ENCODE measurements at places on chromosomes 7 and 10. TPM values are rescaled to one million over a fixed set of nuclear protein-coding genes. Genes with fewer than 3 reads are reported as not detected.

DNA sequence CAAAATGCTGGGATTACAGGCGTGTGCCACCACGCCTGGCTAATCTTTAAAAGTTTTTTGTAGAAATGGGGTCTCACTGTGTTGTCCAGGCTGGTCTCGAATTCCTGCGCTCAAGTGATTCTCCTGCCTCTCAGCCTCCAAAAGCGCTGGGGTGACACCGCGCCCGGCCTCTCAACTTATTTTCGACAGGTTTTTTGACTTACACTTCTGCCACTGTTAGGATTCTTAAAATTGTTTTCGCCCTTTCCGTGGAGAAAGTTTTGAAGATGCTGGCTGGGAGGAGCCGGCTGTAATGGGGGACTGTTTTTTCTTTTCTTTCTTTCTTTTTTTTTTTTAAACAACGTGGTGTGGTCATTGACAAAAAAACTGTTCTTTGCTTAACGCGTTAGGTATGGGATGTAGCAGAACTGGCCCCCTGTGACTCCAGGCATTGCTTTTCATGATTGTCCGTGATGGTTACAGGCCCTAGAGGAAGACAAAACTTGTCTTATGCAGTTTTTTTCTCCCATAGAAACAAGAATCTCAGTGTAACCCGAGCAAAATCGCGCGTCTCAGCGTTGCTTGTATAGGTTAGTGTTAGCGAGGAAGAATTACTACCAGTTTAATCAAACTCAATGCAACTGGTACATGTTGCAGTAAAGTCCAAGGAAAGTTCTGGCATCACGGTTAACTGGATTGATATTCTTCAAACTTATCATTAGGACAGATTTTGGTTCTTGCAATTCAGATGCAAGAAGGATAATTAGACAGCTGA, 72.2 kb downstream of the DAGLB start:
- H3K4me3 ChIP-seq = peak overlapping the region; percentile 97
- DNase-seq = no peak
- H3K27ac ChIP-seq = peak overlapping the region; percentile 93
- H3K4me1 ChIP-seq = no peaks in the 10 kb centered on the region

DNA sequence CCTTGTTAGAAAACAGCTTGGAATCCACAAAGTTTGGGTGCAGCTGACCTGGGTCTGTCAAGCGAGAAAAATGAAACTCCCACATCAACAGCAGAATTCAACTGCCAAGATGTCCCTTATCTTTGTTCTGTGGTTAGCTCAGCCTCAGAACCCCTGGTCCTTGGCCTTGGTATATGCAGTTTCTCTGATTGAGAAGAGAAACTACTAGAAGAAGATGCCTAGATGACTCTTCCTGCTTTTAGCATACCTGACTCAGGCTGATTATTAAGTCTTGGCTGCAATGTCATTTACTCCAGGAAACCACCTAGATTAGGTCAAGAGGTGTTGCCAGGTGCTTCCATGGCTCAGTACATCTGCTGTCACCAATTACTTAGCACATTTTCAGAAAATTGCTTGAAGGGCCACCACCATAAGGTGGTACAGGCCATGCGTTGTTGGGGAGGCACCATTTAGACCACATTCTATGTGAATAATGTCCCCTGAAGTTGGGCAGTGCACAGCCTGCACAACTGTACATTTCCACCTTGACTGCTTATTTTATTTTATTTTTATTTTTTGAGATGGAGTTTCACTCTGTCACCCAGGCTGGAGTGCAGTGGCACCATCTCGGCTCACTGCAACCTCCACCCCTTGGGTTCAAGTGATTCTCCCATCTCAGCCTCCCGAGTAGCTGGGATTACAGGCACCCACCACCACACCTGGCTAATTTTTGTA, 59.4 kb upstream of the ZNF438 start:
- H3K27ac ChIP-seq = no peak overlapping the region
- no peaks in the 10 kb centered on the region for H3K36me3 ChIP-seq
- no peak overlapping the region for H3K4me3 ChIP-seq
- DNase-seq = no peak
- no peaks in the 10 kb centered on the region for H3K4me1 ChIP-seq
- no peaks in the 10 kb centered on the region for H3K27me3 ChIP-seq

DNA sequence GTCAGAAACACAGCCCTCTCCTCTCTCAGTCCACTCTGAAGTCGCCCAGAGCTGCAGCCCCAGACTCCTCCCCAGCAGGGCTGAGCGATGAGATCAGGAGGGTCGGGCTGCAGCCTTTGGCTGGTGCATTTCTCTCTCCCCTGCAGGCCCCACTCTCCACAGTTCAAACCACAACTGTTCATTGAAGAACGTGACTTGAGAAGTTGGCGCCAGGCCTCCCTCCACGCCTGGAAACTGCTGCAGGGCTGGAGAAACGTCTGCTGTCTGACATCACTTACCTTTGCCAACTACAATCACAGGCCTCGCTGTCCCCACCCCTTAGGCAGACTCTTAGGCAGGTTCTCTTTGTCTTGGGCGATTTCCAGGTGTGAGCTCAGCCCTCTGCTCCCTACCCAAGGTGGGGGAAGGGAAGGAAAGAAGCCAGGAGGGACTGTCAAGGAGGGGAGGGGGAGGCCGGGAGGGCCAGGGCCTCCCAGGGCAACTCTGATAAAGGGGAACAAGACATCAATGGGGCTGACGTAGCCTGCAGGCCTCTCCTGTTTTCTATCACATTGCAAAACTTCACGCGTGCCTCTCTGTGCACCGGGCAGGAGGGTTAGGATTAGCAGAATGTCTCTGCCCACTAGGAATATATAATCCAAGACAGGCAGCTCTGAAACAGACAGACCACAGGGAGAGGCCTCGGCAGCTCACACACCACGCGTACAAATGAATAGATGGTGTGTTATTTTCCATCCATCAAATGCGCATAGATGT, 32.7 kb downstream of the CALML5 start:
- H3K36me3 ChIP-seq = no peaks in the 10 kb centered on the region
- peak overlapping the region; percentile 90 for H3K27ac ChIP-seq
- H3K4me1 ChIP-seq = peaks cover 17% of the 10 kb centered on the region
- peak; percentile 79 for DNase-seq

- no peaks in the 10 kb centered on the region for H3K36me3 ChIP-seq
- peak overlapping the region; percentile 52 for H3K4me3 ChIP-seq
- H3K27ac ChIP-seq = no peak overlapping the region
- no peak for DNase-seq
- H3K27me3 ChIP-seq = no peaks in the 10 kb centered on the region
Measured at GRCh38 chr7:99579281-99579955, 18.6 kb upstream of the TMEM225B start.

GRCh38 chr10:130362308-130362761, 226.1 kb downstream of the GLRX3 start:
- H3K4me1 ChIP-seq = no peaks in the 10 kb centered on the region
- H3K36me3 ChIP-seq = no peaks in the 10 kb centered on the region
- H3K27me3 ChIP-seq = no peaks in the 10 kb centered on the region
- no peak overlapping the region for H3K4me3 ChIP-seq

DNA sequence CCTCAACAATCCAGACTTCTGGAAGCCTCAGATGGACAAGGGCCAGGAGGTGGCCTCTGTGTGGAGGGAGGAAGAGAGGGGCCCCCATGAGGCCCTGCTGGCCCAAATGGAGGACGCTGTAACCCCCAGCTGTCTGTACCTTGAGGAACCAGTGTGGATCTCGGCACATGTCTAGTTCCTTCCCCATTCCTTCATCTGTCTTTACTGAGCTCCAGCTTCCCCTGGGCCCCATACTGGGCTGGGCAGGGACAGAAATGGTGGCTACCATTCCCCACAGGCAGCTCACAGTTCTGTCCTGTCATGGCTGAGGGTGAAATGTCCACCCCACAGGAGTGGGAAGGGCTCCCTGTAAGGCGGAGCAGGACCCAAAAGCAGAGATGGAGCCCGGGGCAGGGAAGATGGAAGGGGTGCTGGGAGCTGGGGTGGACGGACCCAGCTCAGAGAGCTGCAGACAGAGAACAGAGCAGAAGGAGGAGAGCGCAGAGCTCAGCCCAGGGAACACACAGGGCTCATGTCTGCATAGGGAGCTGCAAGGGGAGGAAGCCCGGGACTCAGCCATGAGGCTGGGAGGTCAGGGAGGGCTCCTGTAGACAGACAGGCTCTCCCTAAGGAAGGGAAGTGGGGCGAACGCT, 22.8 kb downstream of the ANTXRL start:
- no peak for DNase-seq
- no peaks in the 10 kb centered on the region for H3K4me1 ChIP-seq
- H3K27me3 ChIP-seq = no peaks in the 10 kb centered on the region
- no peak overlapping the region for H3K27ac ChIP-seq

SLC4A2 gene
- total RNA-seq = 83.2 TPM

MINDY4 gene
- 14.9 TPM for total RNA-seq

SYNPO2L gene
- not detected for total RNA-seq

JAKMIP3 gene
- total RNA-seq = 0.16 TPM

Data from breast epithelium (tissue), 4 donors.